ENCODE measurements at places on chromosomes 5 and 9.

DNA sequence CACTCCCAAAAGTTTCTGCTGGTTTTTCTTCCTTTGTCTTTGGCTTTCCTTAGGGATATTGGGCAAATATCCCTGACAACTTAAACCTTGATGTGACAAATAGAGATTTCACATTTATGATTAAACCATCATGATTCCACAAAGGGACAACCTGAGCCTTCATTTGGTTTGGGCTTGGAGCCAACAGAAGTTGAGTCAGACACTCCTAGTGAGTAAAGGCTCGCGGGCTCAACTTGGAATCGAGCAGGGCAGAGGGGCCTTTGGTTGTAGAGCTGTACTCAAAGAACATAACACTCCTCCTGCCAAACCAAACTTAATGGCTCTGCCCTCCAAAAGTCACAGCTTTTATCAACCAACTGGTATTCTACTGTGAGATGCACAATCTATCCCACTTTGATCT is 290.2 kb upstream of the MAP3K1 start:
- DNase-seq, result no peak

GRCh38 chr9:21800931-21801682 is 1.3 kb upstream of the MTAP start:
- DNase-seq, result no peak

GRCh38 chr5:102089883-102090282 is 206.2 kb downstream of the SLCO4C1 start:
- no peak for DNase-seq

GRCh38 chr5:66929995-66930394 is 266.6 kb downstream of the CD180 start:
- DNase-seq, result no peak

GRCh38 chr5:150230842-150231241 is 41.0 kb downstream of the SLC6A7 start:
- no peak for DNase-seq

GRCh38 chr5:147309621-147310020 is 74.8 kb downstream of the STK32A start:
- DNase-seq, result no peak

DNA sequence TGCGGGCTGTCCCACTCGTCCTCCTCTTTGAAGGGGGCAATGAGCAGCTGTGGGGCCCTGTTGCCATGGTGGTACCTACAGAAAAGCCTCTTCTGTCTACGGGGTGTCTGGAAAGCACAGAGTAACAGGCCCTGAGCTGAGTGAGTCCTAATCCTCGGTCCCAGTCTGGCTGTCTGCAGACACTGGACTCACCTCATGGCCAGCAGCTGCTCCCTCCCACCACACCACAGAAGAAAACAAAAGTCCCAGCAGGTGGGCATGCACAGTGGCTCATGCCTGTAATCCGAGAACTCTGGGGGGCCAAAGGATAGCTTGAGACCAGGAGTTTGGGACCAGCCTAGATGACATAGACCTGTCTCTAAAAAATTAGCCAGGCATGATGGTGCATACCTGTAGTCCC is 19.9 kb downstream of the P4HA2 start:
- no peak for DNase-seq

- DNase-seq, result no peak
These were observed 6.3 kb upstream of the WNK2 start for GRCh38 chr9:93177676-93178075.

DNA sequence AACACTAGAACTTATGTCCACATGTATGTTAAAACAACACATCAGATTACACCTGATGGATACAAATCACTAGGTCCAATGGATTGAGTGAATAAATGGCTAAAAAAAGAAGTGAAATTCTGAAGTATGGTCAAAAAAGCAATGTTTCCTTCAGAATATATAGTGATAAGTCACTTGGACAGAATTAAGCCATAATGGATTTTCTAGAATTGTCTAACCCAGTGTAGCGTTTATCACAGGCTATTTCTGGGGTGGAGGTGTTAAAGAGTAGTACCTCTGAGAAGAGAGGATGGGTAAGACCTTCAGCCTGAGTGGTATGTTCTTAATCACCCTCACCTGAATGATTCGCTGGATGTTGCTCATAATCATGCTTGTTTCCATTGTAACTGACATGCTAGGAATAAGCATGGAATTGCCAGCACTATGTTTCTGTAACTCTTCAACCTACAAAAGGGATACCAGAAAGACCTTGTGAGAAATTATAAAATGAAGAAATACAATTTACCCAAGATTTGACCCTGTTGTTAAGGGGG is 33.2 kb downstream of the SLC31A2 start:
- no peak for DNase-seq

GRCh38 chr5:7867260-7867659 is 1.6 kb downstream of the FASTKD3 start:
- DNase-seq, result no peak

DNA sequence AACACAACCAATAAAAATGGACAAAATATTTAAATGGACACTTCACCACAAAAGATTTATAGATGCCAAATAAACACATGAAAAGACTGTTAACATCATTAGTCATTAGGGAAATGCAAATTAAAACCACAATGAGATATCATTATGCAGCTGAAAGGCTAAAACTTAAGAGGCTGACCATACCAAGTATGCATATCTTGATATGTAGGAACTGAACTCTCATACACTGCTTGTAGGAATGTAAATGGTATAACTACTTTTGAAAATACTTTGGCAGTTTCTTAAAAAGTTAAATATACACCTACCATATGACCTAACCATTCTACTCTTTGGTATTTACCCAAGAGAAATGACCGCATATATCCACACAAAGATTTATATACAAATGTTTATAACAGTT is 13.6 kb upstream of the ADAMTS12 start:
- no peak for DNase-seq

DNA sequence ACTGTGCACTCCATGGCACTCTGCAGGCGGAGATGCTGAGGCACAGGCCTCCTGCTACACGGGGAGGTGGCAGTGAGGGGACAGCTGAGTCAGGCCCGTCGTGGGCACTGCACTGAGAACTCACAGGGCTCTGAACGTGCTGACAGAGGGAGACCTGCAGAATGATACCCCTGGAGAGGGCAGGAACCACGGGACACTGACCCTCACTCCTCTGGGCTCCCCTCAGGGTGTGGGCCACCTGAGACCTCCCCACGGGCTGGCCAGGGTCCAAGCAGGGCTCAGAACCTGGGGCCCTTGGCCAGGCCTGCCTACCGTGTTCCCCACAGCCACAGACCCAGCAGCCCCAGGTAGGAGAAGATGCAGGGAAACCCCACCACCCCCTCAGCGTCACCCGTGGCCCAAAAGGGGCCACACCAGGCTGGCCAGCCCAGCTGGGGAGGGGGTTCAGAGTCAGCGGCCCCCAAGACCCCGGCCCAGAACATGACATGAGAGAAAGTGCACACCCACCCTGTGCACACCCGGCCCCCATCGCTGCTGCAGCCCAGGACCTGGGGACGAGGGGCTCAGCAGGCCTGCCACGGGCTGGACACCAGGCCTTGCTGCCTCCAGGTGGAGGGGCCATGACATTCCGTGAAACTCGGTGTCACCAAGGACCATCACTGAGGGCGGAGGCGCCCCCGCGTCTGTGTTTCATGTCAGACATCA is 30.9 kb downstream of the GLT6D1 start:
- DNase-seq, result no peak

DNA sequence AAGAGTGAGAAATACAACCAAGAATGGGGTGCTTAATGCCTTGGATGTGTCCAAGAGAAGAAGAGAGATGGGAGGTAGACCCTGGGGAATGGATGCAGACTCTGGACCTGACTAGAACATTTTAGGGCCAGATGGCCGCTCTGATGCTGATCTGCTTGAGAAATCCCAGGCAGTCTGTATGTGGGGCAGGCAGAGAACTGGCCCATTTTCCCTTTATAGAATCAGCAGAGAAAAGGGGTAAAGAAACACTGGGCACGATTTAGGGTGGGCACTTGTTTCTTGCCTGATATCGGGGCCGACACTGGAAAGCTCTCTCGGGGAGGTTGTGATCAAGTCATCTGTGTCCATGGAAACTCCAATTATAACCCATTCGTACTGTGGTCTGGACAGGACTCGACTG is 118.5 kb upstream of the FSTL4 start:
- no peak for DNase-seq

DNA sequence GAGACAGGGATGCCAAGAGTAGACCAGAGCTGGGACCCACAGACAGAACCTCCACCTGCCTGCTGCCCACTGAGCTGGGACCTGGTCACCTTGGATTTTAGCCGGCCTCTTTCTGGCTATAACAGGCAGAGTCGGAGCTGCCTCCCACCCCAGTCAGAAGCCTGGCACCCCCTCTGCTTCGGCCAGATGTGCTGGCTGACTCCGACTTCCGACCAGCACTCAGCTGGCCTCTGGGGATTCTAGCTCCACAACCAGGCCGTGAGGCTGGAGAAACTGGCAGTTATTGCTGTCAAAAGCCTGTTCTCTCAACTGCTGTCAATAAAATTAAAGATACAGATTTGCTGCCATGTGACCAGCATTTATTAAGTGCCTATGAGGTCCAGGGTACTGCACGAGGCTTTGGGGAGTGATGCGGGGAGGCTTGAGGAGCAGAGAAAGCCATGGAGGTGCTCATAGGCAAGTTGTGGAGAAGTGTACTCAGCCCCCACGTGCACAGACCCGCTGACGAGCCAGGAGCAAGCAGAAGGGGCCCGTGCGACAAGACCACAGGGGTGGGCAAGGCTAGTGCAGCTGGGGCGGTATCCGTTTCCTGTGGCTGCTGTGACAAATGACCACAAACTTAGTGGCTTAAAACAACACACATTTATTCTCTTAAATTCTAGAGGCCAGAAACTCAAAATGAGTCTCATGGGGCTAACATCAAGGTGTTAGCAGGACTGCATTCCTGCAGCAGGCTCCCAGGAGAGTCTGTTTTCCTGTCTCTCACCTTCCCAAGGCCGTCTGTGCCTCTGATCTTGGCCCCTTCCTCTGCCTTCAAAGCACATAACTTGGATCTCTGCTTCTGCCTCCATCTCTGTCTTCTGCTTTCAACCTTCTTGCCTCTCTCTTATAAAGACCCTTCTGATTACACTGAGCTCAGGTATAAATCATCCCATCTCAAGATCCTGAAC is 13.1 kb downstream of the GFI1B start:
- no peak for DNase-seq

DNA sequence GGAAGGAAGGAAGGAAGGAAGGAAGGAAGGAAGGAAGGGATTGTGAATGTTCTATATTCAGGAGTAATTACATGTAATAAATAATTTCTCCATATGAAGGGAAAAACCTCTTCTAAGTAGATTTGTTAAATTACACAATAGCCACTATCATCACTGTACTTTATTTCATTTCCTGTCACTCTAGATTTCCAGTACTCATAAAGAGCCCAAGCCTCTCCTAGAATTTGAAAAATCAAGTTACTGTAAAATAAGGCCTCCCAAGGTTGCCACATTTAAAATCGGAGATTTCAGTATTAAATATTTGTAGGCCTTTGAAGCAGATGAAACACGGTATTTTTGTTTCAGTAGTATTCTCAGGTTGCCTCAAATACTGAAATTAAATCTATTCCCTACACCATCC is 499.0 kb downstream of the CDH10 start:
- no peak for DNase-seq

DNA sequence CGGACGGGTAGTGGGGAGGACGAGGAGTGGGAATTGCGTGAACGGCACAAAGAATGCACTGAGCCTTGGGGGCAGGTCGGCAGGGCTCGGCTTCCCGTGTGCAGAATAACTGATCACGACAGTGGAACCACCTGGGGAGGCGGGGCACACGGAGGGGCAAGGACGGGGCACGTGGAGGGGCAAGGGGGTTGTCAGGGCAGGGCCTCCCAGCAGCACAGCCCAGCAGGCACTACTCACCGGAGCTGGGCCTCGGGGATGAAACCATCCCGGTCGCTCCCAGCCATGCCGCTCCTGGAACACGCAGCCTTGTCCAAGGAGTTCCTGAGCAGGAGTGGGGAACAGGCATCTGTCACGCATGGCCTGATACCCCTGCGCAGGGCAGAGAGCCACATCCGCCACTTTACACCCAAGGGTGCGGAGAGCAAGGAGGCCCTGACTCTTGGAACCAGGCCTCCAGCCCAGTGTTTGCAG is 33.4 kb downstream of the SARDH start:
- DNase-seq, result no peak

DNA sequence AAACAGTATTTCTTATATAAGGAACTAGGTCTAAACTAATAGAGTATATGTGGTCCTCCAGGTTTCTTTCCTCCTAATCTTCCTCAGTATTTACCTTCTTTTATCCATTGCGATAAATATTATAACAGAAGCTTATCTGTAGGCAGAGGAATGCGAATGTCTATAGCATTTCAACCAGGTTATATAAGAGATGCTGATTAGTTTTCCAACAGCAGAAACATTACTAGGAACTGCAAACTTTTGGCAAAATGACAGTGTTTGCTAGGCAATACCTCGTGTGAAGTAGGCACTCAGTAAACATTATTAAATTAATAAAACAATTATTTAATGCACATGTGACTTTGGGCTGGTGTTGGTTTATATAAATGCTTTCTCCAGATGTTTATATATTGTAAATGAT is 206.5 kb downstream of the GABRB2 start:
- DNase-seq, result no peak

DNA sequence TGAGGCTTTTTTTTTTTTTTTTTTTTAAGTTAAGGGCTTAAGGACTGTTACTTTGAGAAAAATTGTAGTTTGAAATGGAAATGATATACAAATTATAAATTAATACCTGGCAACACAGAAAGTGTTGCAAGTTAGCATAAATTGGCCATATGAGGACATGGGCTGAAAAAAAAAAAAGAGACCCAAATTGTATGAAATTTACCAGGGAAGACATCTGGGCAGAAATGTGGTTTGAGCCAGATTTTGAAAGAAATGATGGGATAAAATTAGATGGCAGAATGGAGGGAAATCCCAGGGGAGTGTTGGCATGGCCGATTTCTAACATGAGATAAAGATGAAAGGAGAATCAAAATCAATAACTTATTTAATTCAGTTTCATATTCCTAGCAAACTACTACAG is 472.1 kb downstream of the CTNND2 start:
- DNase-seq, result no peak

GRCh38 chr5:52807723-52808122 is 20.0 kb downstream of the ITGA1 start:
- DNase-seq, result no peak

GRCh38 chr9:35646153-35646532 is 4.6 kb downstream of the SIT1 start:
- no peak for DNase-seq

DNA sequence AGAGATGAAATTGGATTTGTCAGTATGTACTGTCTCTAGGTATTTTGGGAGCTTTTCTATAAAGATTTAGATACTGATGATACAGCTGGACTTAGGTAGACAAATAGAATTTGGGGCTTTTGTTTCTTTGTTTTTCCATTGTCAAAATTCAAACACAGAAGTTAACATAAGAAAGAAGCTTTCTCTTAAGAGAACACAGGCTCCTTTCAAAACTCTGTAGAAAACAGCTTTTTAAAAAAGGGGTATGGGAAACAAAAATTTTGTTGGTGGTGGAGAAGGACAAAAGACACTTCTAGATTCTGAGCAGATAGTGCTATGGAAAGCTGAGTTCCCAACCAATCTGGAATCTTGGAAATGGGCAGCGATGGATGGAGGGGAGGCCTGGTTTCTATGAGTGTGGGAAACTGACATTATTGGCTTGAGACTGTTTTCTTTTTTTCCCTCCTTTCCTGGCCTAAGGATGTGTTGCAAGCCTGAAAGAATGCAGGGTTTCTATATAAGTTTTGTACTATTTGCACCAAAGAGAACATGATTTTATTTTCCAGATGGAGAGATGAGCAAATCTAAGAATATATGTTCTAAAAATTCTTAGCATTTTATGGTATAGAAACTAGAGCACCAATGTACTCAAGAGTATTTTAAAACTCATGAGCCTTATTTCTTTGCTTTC is 240.0 kb downstream of the PRR16 start:
- DNase-seq, result no peak

- DNase-seq, result no peak
These were observed 20.3 kb upstream of the LECT2 start for GRCh38 chr5:135975122-135975521.

All from stimulated activated CD4-positive, alpha-beta T cell treated with anti-CD3 and anti-CD28 coated beads, Interleukin-15, amount 100 ng/mL, for 48 hours (primary cell).